ENCODE measurements at places on chromosomes 16 and 17.
A peak's percentile ranks its signal among the peaks of the same experiment; 100 is the strongest.

- DNase-seq, result no peak
Measured at GRCh38 chr17:7224661-7225111, 4.9 kb downstream of the ACADVL start.

GRCh38 chr17:2191227-2191626, 112.4 kb downstream of the SMG6 start:
- DNase-seq, result no peak

- no peak for DNase-seq
Measured at GRCh38 chr17:27906623-27907022, 13.5 kb upstream of the LYRM9 start.

- DNase-seq, result no peak
Measured at GRCh38 chr16:76780556-76780955, 410.4 kb upstream of the MON1B start.

- no peak for DNase-seq
Measured at GRCh38 chr17:39705786-39706348, 6.0 kb downstream of the ERBB2 start.

- no peak for DNase-seq
Measured at GRCh38 chr17:35679007-35679682, 52.3 kb upstream of the RASL10B start.

DNA sequence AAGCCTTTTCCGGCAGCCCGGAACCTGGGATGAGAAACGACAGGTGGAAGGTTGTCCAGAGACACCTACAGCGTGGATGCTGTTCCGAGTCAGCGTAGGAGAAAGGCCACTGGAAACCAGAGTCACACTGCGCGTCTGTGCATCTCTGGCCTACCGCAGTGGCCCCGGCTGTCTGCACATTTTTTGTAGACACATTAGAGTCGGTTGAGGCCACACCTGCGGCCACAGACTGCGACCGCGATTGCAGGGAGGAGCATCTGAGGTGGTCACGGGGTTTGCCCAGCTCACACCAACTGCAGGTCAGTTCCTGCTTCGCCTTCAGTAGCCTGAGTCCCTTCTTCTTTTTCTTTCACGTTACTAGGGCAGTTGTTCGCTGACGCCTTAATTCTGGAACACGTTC, 52.4 kb downstream of the WDR45B start:
- no peak for DNase-seq

DNA sequence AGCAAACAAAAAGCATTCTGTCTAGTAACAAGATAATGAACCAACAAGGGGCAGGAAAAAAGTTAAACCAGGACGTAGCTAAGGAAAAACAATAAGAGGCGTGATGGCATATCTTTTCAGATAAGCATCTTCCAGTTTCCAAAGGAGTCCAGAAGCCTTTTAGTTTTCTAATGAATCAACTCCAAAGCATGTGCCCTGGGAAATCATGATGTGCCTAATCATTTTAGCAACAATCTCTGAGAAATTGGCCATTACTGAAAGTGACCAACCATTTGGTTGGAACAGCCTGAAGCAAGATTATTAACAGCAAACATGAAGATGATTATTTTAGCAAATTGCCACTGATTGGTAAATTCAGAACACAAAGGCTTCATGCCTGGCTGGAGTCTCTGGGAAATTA, 440.9 kb upstream of the MAF start:
- DNase-seq, result no peak

DNA sequence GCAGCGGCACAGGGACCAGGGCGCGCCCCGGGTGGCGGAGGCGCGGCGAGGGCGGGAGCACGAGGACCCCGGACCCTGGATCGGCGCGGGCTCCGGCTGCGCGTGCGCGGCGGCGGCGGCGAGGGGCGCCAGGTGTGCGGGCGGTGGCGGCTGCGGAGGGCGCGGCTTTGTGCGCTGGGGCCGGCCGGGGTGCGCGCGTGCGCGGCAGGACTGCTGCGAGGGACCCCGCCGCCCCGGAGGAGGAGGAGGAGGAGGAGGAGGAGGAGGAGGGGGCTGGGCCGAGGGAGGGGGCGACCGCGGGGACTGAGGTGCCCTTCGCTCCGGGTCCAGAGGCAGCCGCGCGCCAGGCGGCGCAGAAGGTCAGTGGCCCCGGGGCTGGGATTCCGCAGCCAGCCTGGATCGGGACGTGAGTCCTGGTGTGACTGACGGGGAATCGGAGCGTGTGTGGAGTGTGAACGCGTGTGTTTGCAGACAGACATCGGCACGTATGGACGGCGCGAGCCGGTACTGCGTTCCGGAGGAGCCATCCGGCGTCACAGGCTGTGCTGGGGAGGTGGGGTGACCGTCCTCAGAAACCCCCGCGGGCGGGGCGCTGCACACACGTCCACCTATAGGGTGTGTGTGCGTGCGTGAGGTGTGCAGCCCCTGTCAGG, 19.5 kb upstream of the RAP1GAP2 start:
- DNase-seq, result no peak

- DNase-seq, result no peak
Measured at GRCh38 chr16:4381072-4381934, 9.7 kb downstream of the VASN start.

DNA sequence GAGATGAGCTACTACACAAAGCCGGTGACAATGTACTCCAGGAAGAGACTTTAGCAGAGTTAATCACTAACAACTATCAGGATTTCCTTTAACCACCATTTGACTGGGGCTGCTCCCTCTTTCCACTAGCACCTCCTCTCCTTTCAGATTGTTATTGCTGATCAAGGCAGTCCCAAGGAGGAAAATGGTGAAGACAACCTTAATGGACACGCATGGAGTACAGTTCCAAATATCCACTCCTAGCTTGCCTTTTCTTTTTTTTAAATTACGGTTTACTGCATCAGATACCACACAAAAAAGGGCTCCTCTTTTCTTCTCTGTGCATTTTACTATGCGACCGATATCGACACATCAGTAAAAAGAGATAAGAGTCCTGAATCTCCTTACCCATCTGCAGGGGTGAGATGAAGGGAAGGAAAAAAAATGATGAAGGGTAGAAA, 30.9 kb downstream of the FAM222B start:
- peak; percentile 79 for DNase-seq

- DNase-seq, result no peak
Measured at GRCh38 chr17:63775420-63775819, 1.4 kb downstream of the DDX42 start.

GRCh38 chr17:64092952-64093451, 36.9 kb downstream of the ERN1 start:
- DNase-seq, result no peak

DNA sequence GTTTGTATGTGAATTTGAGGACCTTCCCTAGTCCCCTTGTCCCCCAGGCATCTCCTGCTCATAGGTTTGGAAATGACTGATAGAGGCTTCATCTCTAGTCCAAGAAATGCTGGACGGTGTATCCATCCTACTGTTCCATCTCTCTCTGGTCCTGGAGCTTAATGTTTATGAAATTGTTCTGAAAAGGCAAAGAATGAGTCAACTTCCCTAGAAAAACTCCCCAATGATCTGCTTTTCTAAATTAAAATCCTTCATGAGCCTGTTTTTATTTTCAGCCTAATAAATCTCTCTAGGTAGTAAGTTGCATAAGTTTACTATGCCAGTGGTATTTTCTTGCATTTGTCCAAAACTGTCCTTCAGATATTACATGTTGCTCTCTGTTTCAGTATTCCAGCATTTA, 2.1 kb upstream of the IGSF6 start:
- no peak for DNase-seq

DNA sequence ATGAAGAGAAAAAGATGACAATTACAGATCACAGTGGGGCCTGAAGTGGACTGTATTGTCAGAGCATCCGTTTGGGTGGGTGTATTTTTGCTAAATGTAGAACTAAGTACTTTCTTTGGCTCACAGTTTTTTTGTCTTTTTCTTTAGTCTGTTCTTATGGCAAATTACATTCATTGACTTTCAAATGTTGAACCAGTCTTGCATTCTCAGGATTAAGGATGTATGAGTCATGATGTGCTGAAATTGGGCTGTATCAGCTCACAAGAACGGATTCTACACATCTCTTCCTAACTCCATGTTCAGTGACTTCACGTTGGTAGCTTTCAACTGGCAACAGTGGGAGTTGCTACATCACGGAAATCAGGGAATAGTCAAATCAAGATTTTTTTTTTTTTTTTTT, 66.5 kb downstream of the TEX2 start:
- DNase-seq, result no peak

DNA sequence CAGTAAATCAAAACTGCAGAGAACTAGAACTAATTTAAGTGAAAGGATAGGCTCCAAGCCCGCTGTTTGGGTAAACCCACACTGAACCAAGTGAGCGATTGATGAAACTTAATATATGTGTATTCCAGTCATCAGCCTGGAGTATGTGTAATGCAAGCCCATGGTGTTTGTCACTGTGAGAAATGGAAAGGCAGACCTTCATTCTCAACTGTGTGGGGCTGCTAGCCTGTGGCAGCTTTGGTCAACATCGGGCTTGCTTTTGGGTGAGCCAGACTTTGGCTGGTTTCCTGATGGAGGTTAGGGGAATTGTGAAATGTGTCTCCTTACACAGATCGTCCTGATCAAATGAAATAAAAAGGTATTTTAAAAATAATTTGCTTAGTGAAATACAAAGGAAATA, 279.9 kb downstream of the IRX3 start:
- DNase-seq, result no peak

- no peak for DNase-seq
Measured at GRCh38 chr16:60902114-60902513, 1134.1 kb downstream of the CDH8 start.
